ENCODE measurements at places on chromosomes 5 and 9.

- DNase-seq, result peak; percentile 38
These were observed 30.2 kb downstream of the ITGA2 start for GRCh38 chr5:53019320-53019719.

DNA sequence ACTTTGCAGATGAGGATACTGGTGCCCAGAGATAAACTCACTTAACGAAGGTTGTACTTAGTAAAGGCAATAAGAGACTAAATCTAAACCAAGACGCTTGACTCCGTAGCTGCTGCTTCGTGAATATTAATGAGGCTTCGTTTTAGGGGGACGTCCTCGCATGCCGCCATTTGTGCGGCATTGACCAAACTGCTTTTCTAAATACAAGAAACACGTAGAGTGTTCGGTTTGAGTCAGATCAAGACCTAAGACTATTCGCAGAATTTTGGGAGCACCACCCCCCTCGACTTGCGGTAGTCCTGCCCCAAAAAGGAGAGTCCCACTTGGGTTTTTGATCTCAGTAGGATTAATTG is 1.1 kb downstream of the NPM1 start:
- no peak for DNase-seq

DNA sequence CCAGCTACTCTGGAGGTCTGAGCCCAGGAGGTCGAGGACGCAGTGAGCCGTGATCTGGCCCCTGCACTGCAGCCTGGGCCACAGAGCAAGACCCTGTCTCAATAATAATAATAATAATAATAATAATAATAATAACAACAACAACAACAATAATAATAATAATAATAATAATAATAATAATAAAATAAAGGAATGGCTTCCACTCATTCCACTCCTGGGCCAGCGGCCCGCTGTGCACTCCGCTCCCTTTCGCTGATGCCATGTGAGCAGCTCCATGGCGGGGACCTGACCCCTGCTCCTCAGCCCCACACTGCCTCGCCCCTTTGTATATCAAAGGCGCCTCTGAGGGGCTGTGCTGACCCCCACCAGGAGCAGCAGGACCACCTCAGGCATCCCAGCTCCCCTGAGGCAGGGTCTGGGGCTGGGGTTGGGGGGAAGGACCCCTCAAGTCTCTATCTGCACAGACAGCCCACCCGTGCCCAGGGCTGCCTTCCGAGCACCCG is 20.0 kb downstream of the GBGT1 start:
- no peak for DNase-seq

DNA sequence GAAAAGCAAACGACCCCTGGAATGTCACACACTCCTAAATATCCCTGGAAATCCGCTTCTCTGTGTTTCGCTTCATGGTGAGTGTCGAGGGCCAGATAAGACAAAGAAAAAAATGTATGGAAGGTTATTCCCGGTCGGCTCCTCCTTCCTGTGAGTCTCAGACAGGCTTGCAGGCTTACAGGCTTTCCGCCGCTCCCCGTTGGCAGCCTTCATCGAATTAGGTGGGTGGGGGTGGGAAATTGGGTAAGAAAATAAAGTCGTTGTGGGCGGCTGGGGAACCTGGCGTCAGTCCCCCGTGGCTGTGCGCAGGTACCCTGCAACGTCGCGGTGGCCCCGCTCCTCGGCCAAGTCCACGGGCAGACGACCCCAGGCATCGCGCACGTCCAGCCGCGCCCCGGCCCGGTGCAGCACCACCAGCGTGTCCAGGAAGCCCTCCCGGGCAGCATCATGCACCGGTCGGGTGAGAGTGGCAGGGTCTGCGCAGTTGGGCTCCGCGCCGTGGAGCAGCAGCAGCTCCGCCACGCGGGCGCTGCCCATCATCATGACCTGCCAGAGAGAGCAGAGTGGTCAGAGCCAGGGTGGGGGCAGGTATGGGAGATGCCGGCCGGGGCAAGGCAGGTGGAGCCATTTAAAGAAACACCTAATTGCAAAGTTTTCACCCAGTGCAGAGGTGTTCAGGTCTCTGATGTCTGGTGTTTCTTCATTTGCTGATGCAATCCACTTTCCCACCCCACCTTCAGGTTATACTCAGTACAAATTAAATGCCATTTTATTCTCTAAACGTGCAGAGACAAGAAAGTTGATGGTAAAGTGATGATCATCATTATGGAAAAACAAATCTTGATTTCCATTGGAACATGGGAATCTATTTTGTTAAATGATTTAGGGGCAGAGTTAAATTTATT is 3.2 kb downstream of the CDKN2B start:
- no peak for DNase-seq

GRCh38 chr9:127177665-127178265 is 55.3 kb upstream of the ANGPTL2 start:
- no peak for DNase-seq

- no peak for DNase-seq
These were observed 1.1 kb upstream of the EPB41L4A start for GRCh38 chr5:112419986-112420864.

DNA sequence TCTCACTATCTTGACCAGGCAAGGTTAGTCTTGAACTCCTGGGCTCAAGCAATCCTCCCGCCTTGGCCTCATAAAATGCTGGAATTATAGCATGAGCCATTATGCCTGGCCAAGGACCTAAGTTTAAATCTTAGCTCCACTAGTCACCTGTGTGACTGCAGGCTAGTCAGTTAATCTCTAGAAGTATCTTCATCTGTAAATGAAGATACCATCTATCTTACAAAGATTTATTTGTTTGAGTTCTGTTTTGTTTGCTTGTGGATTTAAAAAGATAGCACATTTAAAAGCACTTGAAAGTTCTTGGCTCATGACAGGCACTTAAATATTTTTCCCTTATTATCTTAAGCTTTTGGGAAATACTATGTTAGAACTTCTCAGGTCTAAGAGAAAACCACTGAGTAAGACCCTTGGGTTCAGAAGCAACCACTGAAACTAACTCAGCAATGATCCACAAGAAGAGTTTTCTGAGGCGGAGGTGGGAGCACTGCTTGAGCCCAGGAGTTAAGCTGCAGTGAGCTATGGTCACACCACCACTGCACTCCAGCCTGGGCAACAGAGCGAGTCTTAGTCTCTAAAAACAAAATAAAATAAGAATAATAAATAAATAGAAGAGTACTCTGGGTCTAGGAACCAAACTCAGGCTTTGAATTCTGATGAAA is 19.1 kb downstream of the TMEM245 start:
- DNase-seq, result no peak

DNA sequence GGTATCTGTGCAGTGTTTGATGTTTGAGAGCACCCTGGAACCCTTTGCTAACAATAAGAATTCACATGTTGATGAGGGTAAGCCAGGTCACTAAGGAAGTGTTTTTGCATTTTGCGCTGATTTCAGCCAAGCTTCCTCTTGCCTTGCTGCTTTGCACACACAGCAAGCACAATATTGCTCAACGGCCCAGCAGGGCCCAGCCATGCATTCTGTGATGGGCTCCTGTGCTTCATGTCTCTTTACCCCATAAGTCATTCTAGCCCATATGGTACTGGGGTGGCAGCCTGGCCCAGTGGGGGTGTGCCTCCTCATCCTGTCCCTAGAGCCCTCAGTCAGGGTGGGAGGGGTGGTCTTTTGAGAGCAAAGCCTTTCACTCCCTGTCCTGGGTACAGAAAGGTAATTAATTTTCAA is 481.3 kb downstream of the GADD45G start:
- DNase-seq, result no peak

GRCh38 chr5:146721073-146721815 is 157.3 kb downstream of the PPP2R2B start:
- DNase-seq, result no peak

DNA sequence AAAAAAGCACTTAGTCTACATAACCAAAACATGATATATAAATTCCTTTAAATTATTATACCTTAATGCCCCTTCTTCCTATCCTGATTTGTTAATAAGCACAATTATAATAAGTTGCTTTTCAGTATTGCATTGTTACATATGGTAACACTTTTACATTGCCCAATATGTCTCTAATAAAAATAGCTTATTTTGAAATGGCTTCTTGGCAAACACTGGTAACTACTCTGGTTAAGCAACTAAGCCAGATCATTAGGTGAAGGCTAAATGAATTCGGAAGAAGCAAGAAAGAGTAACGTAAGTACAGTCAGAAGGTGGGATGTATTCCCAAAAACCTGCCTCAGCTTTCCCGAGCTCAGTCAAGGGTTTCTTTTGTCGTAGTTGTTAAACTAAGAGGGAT is 85.3 kb downstream of the TTC39B start:
- DNase-seq, result no peak

- no peak for DNase-seq
These were observed 9.4 kb upstream of the DELE1 start for GRCh38 chr5:141914199-141914743.

- DNase-seq, result no peak
These were observed 24.6 kb downstream of the TJP2 start for GRCh38 chr9:69198521-69199220.

- no peak for DNase-seq
These were observed 40.1 kb downstream of the PFDN1 start for GRCh38 chr5:140262839-140263238.

DNA sequence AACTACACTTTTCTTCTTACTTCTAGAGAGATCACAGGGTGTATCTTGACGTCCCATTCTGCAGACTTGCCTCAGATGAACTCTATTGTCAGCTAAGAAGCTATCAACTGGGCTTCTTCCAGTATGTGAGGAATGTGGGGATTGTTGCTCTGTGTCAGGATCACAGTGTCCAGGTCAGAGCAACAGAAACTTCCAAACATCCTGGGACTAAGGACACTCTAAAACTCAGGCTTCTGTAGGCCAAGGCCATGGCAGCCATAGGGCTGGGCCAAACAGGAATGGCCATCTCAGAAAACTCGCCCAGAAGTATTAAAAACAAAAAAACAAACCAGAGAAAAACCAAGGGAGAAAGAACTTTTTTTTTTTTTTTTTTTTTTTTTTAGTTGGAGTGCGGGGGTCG is 210.0 kb upstream of the CLINT1 start:
- no peak for DNase-seq

GRCh38 chr9:88322906-88323566 is 65.2 kb upstream of the SPIN1 start:
- DNase-seq, result no peak

DNA sequence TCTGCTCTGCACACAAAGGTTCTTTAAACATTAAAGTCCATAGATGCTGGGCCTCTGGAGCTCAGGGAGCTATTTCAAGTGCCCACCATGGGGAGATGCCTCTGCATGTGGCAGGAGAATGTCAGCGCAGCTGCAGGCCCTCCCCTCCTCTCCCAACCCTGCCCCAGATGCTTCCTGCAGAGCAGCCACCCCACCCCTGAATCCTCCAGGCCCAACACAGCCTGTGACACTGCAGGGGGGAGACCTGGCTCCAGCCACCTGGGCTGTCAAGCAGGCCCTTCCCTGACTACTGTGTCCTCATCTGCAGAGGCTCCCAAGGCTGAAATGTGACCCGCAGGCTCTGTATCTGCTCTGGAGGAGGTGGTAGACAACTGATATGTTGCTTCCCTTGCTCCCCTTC is 213.9 kb downstream of the GABBR2 start:
- no peak for DNase-seq

- no peak for DNase-seq
These were observed 68.1 kb downstream of the MEGF10 start for GRCh38 chr5:127358740-127359139.

GRCh38 chr9:34675048-34675714 is 12.7 kb upstream of the CCL27 start:
- DNase-seq, result no peak

- DNase-seq, result no peak
These were observed 45.8 kb downstream of the MOCS2 start for GRCh38 chr5:53063791-53064190.

- no peak for DNase-seq
These were observed 60.5 kb downstream of the ZFAND5 start for GRCh38 chr9:72304538-72304937.

GRCh38 chr5:179371121-179371510 is 25.9 kb upstream of the ADAMTS2 start:
- DNase-seq, result no peak

- DNase-seq, result no peak
These were observed 229.1 kb downstream of the ESM1 start for GRCh38 chr5:54756301-54756700.

DNA sequence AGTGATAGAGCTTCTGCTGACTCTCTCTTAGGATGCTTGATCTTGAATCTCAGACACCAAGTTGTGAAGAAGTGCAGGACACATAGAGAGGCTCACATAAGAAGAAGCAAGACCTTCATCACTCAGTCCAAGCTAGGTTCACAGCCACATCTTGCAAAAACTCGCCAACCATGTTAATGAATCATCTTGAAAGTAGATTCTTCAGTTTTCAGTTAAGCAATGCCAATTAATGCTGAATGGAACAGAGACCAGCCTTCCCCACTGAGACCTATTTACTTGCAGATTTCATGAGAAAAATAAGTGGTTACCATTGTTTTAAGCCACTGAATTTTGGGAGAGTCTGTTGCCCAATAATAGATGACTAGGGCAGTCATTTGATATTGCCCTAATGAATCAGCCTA is 217.7 kb upstream of the EDIL3 start:
- no peak for DNase-seq

GRCh38 chr9:109109967-109110328 is 9.8 kb downstream of the TMEM245 start:
- no peak for DNase-seq

DNA sequence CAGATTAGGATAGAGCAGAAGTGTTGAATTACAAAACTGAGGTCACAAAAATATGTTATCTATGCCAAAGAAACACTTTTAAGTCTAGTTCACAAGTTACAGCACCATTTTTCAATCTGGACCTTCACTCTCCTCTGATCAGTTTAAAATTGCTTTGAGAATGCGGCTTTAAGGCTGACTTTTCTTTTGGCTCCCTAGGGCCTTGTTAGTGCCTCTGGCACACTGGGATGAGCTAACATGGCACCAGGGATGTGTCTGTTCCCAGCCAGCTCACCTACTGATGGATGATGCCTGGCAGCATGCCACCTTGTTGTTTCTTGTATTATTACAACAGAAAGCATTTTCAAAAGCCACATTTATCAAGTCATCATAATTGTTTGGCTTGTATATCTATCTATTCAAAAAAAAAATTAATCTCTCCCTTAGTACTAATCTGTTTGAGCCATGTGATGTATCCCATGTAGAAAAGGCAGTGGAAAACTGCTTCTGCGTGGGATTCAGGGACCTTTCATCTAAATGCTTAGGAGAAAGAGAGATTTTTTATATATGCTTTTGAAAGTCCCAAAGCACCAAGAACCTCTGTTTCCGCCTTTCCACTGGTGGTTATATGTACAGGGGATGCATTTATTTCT is 46.6 kb downstream of the ADAMTSL1 start:
- DNase-seq, result no peak

- DNase-seq, result peak; percentile 41
These were observed 23.1 kb upstream of the ERCC6L2 start for GRCh38 chr9:95852059-95853032.

DNA sequence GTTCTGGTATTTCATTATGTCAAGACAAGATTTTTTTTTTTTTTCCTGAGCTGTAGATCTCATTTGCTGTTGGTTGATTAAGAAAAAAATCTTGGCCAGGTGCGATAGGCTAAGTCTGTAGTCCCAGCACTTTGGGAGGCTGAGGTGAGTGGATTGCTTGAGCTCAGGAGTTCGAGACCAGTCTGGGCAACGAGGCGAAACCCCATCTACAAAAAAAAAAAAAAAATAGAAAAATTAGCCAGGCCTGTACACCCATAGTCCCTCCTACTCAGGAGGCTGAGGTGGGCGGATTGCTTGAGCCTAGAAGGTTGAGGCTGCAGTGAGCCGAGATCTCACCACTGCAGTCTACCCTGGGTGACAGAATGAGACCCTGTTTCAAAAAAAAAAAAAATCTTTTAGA is 12.2 kb downstream of the CDC42SE2 start:
- no peak for DNase-seq
